Activated naive CD4-positive, alpha-beta T cell treated with anti-CD3 and anti-CD28 coated beads, Interleukin-2, amount 50 U/mL, for 72 hours (primary cell): ENCODE measurements at places on chromosomes 6 and 20.

DNA sequence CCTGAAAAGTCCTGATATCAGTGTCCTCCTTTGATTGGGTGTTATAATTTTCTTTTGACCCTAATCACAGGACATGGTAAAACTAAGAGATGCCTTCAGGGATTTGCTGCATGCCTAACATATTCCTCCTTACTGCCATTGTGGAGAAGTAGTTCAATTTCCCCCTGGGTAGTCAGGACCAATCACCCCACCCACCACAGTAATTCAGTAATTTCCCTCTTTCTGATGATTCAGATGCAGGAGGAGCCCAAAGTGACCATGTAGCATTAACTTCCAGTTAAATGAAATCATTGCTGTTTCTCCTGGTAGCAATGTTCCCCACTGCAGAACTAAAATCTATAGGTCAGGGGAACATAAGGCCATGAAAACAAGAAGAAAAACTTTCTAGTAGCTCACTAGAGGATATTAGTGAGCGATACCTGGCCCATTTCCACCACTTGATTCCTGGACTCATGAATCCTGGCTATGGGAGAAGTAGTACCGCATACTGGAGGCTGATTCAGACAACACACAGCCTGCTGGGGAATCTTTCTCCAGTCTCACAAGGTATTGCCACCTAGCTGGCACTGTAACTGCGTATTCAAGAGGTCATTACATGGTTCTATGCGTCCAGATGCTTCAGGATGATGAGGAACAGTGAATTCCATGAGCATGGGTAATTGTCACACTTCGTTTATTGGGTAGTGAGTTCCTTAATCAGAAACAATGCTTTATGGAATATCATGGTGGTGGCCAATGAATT lies 561.2 kb downstream of the HAO1 start:
- no peak for DNase-seq

GRCh38 chr6:37848371-37848770 lies 28.8 kb downstream of the ZFAND3 start:
- no peak for DNase-seq

GRCh38 chr6:167115054-167115453 lies 7.8 kb upstream of the CCR6 start:
- no peak for DNase-seq

- DNase-seq: no peak
These were observed 10.3 kb upstream of the SERPINB1 start for GRCh38 chr6:2851727-2852513.

DNA sequence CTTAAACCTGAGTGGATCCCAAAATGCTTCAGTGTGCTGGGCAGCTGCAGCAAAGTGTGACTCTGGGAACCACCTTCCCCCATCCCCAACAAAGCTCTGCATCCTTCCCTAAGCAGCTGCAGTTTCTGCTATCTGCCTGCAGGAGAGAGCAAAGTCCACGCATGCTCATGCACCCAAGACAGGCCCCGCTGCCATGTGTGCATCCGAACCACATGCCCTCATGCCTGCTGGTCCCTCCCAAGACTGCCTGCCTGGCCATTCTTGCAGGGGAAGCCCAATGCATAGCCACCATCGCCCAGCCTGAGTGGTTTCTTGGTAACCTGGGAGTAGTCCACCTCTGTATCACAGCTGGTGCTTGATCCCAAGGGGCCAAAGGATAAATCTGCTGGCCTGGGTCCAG lies 94.3 kb upstream of the OLIG3 start:
- DNase-seq: no peak
